GM18507 (cell line): ENCODE measurements at places on chromosomes 11 and 22.

GRCh38 chr11:548700-549603, 11.6 kb downstream of the LMNTD2 start:
- no peak for DNase-seq

DNA sequence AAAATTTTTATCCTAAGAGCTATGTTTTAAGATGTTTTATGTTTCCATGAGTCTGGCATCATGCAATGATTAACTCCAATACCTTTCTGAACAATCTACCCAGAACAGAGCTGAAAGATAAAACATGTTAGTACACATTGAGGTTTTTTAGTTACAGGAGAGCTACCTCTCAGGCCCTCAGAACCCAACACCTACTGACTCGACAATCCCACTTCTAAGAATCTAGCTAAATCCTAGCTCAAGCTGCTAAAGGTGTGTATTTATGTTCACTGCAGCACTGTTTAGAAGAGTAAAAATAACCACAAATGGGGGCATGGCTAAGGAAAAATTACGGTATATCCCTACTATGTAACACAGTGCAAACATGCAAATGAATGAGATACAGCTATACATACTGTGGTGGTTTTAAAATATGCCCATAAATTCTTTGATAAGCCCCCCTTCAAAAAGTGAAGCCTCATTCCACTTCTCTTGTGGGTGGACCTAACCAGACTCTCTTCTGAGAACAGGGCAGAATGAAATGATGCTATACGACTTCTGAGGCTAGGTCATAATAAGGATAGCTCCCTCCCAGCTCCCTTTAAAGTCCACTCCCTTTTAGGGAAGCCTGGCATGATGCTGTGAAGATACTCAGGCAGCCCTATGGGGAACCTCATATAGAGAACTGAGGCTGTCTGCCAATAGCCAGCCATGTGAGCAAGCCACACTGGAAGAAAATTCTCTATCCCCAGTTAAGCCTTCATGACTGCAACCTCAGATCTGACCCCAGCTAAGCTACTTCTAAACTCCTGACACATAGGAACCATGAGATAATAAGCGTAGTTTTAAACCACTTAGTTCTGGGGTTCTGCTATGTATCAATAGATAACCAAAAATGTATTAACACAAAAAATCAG, 29.5 kb downstream of the TMEM123 start:
- no peak for DNase-seq

DNA sequence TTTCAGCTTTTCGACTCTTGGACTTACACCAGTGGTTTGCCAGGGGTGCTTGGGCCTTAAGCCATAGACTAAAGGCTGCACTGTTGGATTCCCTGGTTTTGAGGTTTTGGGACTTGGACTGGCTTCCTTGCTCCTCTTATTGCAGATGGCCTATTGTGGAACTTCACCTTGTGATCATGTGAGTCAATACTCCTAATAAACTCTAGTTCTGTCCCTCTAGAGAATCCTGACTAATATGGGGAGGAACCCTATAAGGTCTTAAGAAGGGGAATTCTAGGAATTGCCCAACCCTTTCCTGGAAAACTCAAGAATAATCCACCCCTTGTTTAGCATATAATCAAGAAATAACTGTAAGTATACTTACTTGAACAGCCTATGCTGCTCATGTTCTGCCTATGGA, 491.8 kb downstream of the TMEM135 start:
- no peak for DNase-seq

DNA sequence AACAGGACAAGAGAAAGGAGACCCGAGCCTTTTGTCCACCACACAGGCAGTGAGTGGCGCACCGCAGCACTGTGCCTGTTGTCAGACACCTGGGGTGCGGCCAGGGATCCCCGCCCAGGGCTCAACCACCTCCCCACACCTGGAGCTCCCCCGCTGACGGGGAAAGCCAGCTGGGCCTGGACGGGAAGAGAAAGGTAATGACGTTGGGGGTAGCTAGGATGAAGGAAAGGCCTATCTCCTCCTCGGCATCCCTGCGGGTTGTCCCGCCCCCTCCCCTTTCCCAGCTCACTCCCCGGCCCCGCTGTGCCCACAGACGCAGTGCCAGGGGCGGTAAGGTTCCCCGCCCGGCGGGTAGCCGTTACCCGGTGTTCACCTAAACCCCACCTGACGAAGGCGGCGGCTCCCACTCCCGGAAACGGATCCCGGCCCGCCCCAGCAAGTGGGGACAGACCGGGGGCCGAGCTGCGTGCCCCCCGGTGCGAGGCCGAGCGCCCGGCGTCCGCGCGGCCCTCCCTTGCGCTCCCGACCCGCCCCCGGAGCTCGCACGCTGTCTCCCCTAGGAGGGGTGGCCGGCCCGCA, 495 bp downstream of the HYOU1 start:
- DNase-seq, result peak; percentile 23

DNA sequence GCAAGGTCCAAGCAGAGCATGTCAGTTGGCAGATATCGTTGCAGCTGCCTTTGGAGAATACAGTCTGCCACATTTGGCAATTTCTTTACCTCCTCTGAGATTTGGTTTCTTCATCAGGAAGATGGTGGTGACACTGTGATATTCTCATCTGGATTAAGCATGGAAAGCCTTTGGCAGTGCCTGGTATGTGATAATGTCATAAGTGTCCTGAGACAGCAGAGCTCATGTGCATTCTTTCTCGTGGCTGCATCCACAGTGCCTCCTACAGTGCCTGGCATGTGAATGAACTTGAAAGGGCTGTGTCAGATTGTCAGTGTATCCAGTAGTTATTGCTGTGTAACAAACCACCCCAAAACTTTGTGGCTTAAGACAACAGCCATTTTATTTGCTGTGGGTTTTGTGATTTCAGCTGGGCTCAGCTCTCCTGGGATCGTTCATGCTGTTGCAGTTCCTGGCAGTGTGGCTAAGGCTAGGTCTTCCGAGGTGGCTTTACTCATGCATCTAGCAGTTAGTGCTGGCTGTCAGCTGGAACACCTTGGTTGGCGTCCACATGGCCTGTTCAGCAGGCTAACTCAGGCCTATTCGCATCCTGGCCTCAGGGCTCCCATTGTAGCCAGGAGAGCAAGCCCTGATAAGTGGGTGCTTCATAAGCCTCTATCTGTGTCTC, 35.7 kb upstream of the MICAL2 start:
- no peak for DNase-seq

DNA sequence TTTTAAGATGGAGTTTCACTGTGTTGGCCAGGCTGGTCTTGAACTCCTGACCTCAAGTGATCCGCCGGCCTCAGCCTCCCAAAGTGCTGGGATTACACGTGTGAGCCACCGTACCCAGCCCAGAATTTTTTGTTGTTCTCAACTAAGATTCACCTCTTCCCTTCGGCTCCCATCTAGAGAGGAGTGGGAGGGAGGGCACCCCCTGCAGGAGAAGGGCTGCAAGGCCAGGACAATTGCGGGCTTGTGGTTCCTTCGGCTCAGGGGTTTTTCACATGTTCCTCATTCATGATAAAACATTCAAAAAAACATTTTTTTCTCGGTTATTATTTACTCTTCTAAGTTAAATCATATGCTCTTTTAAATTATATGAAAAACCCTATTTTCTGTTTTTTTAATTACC, 201.1 kb upstream of the LRRC4C start:
- DNase-seq, result no peak

DNA sequence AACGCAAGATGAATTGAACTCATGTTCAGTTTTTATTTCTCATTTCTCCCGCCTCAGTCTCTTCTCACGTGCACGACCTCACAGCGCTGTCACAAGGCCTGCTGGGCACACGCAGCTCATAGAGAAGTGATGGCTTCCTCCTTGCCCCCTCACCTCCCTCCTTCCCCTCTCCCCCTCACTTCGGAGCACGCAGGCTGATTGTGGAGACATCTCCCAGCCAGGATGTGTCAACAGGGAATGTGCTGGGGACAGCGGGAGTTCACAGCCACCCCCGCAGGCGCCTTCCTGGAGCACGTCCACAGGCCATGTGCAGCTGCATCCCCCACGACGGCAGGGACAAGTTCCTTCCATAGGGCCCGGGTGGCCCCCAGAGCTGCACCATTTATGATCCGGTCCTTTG, 29.1 kb upstream of the KRTAP5-6 start:
- DNase-seq, result no peak
